IPS DF 6.9 (cell line): ENCODE measurements at places on chromosomes 2 and 18.
A peak's percentile ranks its signal among the peaks of the same experiment; 100 is the strongest.

GRCh38 chr2:202375033-202375608, 1.0 kb upstream of the BMPR2 start:
- DNase-seq: no peak

- no peak for DNase-seq
These were observed 4.4 kb upstream of the ZEB2 start for GRCh38 chr2:144524118-144525009.

- no peak for DNase-seq
These were observed 52.1 kb upstream of the DTNA start for GRCh38 chr18:34657860-34658500.

- no peak for DNase-seq
These were observed 39.8 kb upstream of the AAK1 start for GRCh38 chr2:69683170-69683971.

GRCh38 chr18:42114310-42114943, 159.4 kb downstream of the PIK3C3 start:
- peak; percentile 61 for DNase-seq
